T47D (cell line): ENCODE measurements at places on chromosomes 5 and 9.

- no peak for DNase-seq
Observed at GRCh38 chr5:146910239-146910638, 31.7 kb upstream of the PPP2R2B start.

GRCh38 chr5:31551878-31552277 is 19.8 kb downstream of the C5orf22 start:
- peak; percentile 71 for DNase-seq

- no peak for DNase-seq
Observed at GRCh38 chr9:112130997-112131396, 44.1 kb downstream of the SUSD1 start.

- no peak for DNase-seq
Observed at GRCh38 chr9:82492274-82492673, 503.7 kb downstream of the SPATA31D1 start.

GRCh38 chr5:131589510-131590348 is 45.3 kb downstream of the RAPGEF6 start:
- peak; percentile 42 for DNase-seq

DNA sequence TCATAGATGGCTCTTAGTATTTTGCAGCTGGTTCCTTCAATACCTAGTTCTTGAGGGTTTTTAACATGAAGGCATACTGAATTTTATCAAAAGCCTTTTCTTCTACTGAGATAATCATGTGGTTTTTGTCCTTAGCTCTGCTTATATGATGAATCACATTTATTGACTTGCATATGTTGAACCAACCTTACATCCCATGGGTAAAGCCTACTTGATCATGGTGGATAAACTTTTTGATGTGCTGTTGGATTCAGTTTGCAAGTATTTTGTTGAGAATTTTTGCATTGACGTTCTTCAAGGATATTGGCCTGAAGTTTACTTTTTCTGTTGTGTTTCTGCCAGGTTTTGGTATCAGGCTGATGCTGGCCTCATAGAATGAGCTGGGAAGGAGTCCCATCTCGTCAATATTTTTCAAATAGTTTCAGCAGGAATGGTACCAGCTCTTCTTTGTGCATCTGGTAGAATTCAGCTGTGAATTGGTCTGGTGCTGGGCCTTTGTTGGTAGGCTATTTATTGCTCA is 49.7 kb downstream of the YIPF5 start:
- DNase-seq = no peak

DNA sequence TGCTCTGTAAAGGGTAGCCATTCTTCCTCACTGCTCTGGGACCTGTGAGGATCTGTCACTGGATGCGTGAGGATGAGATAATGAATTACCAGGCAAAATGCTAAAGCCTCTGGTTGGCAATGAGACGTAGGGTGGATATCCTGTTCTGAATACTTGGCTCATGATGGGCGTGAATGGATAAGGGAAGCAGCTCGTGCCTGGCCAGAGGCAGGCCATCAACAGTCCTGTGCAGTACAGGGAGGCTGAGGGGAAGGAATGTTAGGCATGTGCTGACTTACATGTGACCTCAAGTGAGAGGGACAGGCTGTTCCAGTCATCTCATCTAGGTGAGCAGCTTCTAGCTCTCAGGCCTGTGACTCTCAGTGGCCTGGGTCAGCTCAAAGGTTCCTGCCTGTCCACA is 172.8 kb downstream of the CARTPT start:
- DNase-seq = peak; percentile 20

- no peak for DNase-seq
Observed at GRCh38 chr9:137139468-137140150, 655 bp downstream of the GRIN1 start.

- no peak for DNase-seq
Observed at GRCh38 chr5:7663808-7664207, 187.1 kb downstream of the CFAP90 start.

- peak; percentile 54 for DNase-seq
Observed at GRCh38 chr9:38088006-38088925, 19.2 kb upstream of the SHB start.

DNA sequence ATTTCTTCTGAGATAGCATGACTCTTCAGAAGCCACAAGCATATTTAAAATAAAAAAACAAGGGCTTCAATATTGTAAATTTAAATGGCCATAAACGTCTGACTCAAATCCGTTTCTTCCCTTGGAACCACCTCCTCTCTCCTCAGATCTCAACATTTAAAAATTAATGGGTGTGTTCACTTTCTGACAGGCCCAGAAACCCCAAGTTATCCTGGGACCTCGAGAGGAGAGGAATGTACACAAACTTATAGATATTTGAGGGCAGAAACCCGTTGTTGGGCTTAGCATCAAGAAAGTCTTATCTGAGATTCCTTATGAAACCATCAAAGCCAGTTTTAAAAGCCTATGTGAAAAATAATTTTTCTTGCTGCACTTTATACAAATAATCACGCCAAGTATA is 29.2 kb downstream of the MLLT3 start:
- DNase-seq = no peak

- no peak for DNase-seq
Observed at GRCh38 chr5:114391321-114391720, 29.5 kb downstream of the KCNN2 start.

GRCh38 chr9:13431692-13432091 is 152.2 kb upstream of the MPDZ start:
- DNase-seq = no peak

DNA sequence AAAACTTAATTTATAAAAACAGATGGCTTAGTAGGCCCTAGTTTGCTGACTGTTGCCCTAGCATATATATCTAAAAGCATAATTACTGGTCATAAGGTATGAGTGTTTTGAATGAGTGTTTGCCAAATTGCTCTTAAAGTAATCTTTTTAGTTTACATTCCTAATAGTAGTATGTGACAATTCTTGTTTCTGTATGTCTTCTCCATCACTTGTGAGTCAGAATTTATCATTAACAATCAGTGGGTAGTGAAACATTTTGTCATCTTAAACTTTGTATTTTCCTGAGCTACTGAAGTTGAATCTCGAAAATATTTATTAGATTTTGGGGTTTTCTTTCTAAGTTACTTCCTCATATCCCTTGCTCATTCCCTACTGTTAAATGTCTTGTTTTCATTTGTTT is 49.6 kb downstream of the APC start:
- no peak for DNase-seq
